ENCODE measurements at places on chromosomes 6 and 20.

GRCh38 chr6:143696664-143697000, 18.9 kb downstream of the PHACTR2 start:
- DNase-seq: no peak

DNA sequence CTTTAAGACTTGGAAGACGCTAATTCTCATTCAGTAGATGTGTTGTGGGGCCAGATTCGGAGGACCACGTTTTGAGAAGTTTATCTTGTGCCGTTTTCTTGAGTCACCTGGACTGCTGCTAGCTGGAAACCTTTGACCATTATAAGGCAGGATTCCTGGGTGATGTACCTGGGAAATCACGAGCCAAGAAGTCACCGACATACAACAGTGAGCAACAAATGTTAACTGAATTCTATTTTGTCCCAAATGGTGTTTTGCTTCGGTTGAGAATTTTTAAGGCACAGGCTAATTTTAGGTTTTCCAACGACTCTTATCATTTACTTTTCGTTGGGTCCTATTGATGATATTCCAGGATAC, 93.4 kb upstream of the BTN3A2 start:
- DNase-seq: no peak

DNA sequence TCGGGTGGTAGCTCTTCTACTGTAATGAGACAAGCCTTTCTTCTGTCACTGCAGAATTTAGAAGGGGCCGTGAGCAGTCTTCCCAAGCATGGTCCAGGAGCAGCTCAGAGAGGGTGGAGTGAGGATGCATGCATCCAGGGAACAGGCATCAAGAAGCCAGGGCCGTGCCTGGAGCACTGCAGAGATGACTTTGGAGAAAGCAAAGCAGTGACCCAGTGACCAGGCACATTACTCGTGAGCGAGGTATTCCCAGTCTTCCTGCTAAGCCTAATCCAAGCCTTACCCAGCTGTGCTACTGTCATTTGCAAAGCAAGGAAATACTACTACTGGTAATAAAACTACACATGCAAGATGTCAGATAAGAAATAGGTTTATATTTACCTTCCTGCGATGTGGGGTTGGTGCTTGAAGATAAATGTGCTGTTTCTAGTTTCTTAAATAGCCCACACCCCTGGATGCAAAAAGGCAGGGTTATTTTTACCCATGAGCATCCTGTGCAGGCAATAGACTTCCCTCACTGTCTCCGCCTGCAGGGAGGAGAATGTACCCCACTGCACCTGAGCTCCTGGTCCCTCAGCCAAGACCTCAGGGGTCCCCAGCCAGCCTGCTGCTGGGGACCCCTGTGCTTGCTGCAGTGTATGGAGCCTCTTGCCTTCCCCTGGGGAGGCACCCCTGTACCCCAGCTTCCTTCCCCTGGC, 62.9 kb downstream of the SSR1 start:
- no peak for DNase-seq

DNA sequence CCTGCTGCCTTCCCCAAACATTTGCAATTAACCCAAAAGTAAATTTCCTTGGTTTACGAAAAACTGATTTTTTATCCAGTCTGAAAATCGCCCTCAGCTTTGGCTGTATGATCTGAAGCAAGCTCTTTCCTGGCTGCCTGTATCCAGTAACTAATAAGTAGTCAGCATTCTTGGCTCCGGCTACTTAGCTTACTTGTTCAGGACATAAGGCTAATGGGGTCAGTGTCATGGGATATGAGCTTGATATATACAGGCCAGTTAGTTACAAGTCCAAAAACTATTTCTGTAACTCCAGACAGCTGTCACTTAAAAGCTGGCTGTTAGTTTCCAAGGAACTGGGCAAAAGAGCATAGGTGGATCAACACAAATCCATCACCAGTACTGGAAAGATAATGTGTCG, 56.2 kb downstream of the KHDC1L start:
- DNase-seq: no peak

GRCh38 chr6:21922086-21922485, 328.5 kb downstream of the SOX4 start:
- DNase-seq: no peak

GRCh38 chr6:142318714-142319113, 16.9 kb downstream of the ADGRG6 start:
- no peak for DNase-seq

GRCh38 chr6:96212066-96212465, 196.3 kb downstream of the FUT9 start:
- no peak for DNase-seq

DNA sequence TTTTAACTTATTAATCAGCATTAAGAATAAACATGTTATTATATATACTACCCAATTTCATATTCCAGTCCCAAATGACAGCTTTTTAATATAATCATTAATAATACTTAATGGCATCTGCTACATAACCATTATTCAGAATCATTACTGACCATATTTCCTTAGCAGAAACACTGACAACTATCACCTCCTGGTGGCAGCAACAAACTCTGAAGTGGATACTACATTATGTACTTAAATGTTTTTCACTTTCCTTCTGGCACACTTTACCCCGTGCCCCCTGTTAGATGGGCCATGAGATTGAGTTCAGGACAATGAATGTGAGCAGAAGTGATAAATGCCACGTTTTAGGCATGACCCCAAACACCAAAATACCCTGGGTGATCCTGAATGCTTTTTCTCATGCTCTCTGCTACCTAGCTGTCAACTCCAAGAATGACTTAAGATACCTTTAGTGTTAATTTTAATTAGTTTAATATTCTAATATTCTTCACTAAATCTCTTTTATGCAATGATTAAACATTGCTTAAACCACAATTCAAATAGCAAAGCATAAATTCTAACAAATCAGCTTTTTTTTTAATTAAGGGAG, 77.1 kb downstream of the LMBRD1 start:
- no peak for DNase-seq

DNA sequence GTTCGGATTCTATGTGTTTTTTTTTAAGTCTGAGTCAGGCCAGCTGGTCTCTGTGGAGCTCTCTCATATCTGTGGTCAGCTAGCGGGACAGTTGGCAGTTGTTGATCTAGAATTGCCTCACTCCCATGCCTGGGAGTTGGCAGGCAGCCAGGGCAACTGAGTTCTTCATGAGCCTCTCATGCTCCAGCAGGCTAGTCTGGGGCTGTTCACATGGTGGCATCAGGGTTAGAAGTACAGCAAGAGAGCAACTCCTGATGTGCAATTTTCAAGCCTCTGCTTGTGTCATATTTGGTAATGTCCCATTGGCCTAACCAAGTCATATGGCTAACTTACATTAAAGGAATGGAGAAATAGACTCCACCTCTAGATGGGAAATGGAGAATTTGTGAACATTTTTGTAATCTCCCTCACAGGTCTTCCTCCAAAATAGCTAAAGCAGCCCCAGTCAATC, 6.7 kb upstream of the IFT52 start:
- no peak for DNase-seq

GRCh38 chr6:89952686-89953085, 58.4 kb downstream of the GJA10 start:
- DNase-seq: peak; percentile 11

- no peak for DNase-seq
Observed at GRCh38 chr6:33634946-33635345, 13.8 kb downstream of the ITPR3 start.

GRCh38 chr20:50308513-50309279, 118.1 kb downstream of the CEBPB start:
- DNase-seq: no peak

GRCh38 chr20:4956200-4956810, 45.0 kb downstream of the SLC23A2 start:
- no peak for DNase-seq

- DNase-seq: no peak
Observed at GRCh38 chr6:28207510-28208110, 17.5 kb upstream of the ZSCAN9 start.

GRCh38 chr6:89501753-89502152, 68.8 kb downstream of the ANKRD6 start:
- no peak for DNase-seq

DNA sequence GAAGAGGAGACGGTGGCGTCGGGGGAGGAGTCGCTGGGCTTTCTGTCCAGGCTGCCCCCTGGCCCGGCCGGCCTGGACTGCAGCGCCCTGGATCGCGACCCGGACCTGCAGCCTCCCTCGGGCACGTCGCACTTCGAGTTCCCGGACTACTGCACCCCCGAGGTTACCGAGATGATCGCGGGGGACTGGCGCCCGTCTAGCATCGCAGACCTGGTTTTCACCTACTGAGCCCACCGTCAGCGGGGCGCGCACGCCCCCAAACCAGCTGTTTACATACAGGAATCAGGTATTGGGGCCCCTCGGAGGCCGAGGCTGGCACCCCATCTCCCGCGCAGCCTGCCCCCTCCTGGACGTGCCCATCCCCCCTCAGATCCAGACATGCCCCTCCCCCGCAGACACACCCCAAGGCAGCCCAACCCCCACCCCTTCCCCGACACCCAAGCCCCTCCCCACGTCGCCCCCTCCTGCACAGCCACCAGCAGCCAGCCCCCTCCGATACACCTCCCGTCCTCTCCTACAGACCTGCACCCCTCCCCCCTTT, 1.4 kb downstream of the SOX12 start:
- no peak for DNase-seq

DNA sequence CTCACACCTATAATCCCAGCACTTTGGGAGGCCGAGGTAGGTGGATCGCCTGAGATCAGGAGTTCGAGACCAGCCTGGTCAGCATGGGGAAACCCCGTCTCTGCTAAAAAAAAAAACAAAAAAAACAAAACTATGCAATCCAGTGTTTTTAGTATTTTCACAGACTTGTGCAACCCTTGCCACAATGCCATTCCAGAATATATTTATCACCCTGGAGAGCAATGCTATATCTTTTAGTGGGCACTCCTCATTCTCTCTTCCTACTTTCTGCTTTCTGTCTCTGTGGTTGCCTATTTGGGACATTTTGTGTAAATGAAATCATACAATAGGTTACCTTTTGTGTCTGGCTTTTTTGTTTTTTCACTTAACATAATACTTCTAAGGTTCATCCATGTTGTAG, 39.1 kb upstream of the MROH8 start:
- DNase-seq: no peak

DNA sequence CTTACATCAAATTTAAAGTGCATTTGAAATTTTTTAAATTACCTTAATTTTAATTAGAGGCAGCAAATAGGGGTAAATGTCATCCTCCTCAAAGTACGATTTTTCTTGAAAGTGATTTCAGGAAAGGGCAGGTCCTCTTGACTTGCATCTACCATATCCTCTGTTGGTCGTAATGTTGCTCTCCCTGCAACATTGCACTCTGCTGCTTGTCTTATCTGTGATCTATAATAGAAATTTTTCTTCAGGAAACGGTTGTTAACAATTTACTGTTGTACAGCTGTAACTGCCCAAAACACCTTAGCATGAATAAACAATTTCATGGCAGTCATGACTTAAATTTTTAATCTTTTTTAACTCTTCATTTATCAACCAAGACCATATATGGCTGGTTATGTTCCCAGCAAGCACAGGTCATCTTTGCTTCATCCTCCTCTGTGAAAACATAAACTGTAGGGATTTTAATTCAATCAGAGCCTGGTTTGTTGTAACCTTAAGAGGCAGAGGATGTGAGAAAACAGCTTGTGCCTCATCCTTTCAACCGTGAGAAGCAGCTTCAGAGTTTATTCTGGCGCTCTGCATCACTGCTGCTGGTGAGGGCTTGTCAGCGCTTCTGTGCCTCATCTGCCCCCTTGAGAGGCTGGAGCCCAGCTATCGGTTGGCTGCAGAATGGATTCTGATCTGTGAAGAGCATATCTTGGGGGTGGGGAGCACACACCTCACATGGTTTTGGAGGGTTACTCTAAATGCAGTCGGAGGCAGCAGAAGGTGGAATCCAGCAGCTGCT, 56.0 kb downstream of the CTNNBL1 start:
- DNase-seq: no peak

DNA sequence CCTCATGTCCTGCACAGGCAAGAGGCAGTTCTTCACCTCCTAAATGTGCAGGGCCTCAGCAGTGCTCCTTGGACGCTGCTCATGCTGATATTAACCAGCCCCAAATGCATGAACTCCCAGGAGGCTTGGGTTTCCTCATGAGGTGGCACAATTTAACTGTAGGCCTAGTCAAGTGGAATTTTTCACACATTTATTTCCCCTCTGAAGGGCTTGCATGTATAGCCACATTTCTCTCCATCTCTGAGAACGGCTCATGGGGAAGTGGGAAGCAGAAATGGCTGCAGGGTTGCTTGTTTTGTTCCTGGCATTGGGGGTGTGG, 72.8 kb upstream of the PAX1 start:
- DNase-seq: no peak

- no peak for DNase-seq
Observed at GRCh38 chr6:165804331-165805066, 141.5 kb upstream of the PDE10A start.

GRCh38 chr20:59159091-59159490, 4.5 kb upstream of the ZNF831 start:
- no peak for DNase-seq

GRCh38 chr6:131764350-131764749, 43.5 kb upstream of the ENPP1 start:
- no peak for DNase-seq

DNA sequence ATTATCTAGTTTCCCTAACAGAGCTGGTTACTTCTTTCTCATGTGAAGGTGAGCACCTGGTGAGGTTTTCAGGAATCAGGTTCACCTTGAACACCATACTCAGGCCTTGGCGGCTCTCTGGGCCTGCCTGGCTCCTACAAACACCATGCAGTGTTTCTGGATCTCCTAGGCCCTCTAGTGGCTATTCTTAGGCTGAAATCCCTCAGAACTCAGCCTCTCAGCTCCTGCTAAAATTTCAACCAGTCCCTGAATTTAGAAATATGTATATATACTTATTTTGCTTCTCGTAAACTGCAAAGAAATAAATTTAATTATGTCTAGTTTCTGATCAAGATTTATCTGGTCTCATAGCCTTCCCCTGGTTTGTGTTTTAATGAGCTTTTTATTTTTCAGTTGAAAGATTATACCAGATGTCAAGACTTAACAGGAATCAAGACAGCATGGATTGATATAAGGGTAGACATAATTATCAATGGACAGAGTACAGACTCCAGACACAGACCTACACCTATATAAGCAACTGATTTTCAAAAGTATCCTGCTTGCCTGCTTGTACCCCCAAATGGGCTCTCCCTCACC, 55.9 kb downstream of the ANKEF1 start:
- DNase-seq: no peak

GRCh38 chr6:119324718-119325117, 24.8 kb downstream of the MAN1A1 start:
- DNase-seq: no peak

DNA sequence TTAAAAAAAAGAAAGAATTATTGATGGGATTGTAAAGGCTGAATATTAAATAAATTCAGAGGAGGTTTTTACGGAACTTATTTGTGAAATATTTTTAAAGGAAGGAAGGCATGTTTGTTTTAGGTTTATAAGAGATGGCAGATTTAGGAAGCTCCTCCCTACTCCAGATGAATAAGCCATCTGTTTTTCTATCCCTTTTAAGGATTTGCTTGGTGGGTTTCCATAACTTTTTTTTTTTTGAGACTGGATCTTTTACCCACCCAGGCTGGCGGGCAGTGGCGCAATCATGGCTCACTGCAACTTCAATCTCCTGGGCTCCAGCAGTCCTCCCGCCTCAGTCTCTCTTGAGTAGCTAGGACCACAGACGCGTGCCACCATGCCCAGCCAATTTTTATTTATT, 30.4 kb downstream of the PTPRA start:
- DNase-seq: no peak
